RWPE1 (cell line): ENCODE measurements at places on chromosomes 6 and 20.

DNA sequence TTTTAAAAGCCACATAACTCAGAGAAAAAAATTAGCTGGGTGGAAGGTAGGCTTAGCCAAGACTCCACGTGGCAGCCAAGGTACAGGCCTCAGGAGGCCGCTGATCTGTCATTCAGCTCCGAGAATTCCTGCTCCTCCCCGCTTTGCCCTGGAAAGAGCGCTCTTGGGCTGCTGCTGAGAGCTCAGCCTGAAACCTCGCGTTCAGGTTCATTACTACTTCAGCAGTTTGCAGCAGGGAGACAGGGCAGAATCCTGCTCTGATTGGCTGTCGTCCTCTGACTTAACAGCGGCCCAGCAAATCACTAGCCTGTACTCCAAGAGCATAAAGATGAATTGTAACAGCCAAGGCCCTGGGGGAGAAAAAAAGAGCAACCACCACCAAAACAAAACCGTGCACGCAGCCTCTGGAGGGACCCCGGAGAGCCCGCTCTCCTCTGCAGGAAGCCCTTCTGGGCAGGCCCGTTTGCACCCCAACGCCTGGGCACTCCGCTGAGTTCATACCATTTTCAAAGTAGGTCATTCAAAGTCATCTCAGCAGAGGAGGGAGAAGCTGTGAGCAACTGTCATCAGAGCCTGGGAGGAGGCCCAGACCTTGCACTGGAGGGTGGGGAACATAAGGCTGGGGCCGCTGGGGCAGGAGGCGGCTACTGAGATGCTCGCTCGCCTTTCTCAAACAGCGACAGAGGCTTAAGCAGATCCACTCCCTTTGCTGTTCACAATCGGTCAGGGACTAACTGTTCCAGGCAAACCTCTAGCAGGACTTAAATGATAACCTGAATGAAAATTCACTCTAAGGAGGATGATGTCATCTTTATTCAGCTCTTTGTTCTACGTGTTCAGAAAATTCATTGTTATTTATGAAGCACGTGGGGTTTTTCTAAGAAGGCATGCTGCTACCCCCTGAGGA is 42.3 kb upstream of the ATXN1 start:
- no peak for DNase-seq

GRCh38 chr6:85136310-85136709 is 313.6 kb upstream of the NT5E start:
- DNase-seq, result no peak

- DNase-seq, result no peak
Observed at GRCh38 chr6:2097464-2097863, 147.9 kb downstream of the GMDS start.

DNA sequence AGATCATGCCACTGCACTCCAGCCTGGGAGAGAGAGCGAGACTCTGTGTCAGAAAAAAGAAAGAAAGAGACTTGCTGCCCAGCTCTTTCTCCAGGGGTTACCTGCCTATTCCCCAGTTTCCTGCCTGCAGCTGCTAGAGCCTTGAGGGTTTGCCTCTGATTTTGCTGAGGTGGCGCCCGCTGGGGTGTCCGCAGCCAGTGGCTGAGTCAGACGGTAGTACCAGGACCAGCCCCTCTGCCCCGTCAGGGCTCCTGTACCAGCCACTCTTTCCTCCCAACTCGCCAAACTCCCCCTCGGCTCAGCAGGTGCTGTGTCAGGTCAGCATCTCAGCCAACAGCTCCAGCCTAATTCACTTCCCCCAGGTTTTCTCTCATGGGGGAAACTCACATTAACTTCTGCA is 7.4 kb upstream of the LSM14B start:
- no peak for DNase-seq

GRCh38 chr6:134636186-134636799 is 313.6 kb downstream of the ALDH8A1 start:
- no peak for DNase-seq

GRCh38 chr6:33977606-33978411 is 168.1 kb downstream of the GRM4 start:
- DNase-seq, result no peak

GRCh38 chr6:89895276-89895874 is 1.1 kb downstream of the GJA10 start:
- peak; percentile 53 for DNase-seq

GRCh38 chr6:133740218-133740617 is 148.7 kb upstream of the TCF21 start:
- no peak for DNase-seq

- no peak for DNase-seq
Observed at GRCh38 chr20:14717134-14717999, 380.0 kb upstream of the FLRT3 start.

DNA sequence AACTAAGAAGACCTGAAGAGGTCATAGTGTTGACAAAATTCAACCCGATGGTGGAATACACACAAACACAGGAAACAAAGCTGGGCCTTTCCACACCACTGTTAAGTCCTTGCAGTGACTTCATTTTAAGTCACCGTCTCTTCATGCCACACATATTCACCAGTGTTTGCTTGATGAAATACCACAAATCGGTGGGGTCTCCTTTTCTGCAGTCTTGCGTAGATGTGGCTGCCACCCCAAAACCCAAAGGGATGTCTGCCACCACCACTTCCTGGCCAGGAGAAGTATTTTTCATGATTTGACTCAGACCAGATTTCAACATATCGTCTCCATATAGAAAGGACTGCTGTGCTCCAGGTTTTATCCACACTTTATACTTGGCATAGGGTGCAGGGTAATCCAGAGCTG is 11.0 kb upstream of the COL10A1 start:
- no peak for DNase-seq

DNA sequence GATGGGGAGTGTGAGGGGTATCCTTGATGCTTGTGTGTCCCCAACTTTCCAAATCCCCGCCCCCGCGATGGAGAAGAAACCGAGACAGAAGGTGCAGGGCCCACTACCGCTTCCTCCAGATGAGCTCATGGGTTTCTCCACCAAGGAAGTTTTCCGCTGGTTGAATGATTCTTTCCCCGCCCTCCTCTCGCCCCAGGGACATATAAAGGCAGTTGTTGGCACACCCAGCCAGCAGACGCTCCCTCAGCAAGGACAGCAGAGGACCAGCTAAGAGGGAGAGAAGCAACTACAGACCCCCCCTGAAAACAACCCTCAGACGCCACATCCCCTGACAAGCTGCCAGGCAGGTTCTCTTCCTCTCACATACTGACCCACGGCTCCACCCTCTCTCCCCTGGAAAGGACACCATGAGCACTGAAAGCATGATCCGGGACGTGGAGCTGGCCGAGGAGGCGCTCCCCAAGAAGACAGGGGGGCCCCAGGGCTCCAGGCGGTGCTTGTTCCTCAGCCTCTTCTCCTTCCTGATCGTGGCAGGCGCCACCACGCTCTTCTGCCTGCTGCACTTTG is at the start of gene TNF:
Gene TNF (plus strand): TSS at position 231 of the 567 bp plus-strand sequence. CDS start 177 bp downstream, at position 408.
- DNase-seq, result no peak

DNA sequence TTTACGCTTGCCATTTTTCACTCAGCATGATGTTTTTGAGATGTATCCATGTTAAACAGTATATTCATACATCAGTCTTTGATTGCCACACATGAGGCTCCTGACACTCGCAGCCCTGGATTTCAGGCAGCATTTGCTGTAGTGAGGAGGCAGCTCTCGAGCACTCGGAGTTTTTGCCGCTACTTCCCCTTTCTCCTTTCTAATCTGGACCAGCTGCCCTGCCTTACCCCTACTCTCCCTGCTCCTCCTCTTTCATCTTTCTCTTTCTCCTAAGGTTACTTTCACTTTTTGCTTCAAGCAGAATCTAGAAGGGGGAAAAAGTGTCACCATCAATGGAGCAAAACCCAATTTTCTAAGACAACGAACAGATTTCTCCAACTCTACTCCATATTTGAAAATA is 5.9 kb upstream of the CST3 start:
- no peak for DNase-seq

DNA sequence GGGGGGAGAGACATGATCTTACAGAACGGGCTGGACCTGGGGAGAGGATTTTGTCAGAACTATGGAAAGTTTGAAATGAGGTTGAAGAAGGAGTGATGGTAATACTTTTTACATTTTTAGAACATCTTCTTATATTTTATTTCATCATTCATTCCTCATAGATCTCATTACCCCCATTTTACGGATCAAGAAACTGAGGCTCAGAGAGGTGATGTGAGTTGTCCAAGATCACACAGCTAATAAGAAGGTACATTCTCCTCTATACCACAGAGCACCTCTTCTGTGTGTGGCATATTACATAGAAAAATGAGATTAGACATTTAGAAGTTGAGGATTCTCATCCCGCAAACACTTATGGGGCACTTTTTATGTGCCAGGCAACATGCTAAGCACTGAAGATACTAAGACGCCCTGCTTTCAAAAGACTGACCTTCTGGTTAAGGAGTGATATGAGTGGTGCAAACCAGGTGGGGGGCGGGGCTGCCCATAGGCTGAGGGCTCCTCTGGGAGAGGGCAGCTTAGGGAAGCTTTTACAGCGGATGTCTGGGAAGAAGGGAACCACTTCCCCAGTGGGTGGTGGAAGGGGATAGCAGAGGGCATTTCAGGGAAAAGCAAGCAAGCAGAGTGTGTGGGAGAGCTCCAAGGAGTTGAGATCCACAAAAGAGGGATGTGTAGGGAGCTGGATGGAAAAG is 17.4 kb upstream of the RNF39 start:
- DNase-seq, result no peak

DNA sequence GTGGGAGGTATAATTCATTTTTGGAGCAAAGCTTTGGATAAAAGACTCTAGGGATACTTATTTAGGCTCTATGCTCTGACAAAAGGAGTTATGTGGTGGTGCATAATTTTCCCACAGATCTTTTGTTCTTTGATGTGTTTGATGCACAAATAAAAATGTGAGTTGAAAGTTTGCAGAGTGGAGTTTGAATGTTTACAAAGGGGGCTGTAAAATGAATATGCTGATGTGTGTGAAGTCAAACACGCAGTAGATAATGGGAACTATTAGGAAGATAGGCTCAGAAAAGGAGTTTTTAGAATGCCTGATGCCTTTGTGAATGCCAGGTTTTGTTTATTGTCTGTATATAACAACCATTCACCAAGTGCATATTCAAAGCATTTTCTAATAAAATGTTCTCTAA is 545.0 kb upstream of the EPHA7 start:
- no peak for DNase-seq

- no peak for DNase-seq
Observed at GRCh38 chr20:21703717-21704407, 1.6 kb upstream of the PAX1 start.

GRCh38 chr6:157263881-157264397 is 59.4 kb downstream of the TMEM242 start:
- DNase-seq, result no peak

DNA sequence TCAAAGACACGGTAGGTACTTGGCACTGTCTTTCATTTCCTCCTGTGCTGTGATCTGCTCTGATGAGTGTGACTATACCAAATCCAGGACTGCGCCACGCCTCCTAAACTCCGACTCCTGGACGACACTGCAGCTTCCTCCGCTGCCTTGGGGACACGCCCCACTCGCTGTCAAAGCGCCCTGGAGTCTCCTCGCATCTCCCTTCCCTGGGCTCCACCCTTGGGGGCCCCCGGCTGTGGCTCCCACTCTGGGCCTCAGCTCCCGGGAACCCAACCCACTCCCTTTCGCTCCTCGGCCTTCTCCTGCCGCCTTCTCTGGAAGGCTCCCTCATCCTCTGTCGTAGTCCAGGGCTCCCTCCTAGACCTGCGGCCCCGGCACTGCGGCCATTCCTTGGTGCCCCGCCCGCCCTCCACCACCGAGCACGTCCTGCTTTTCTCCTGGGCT is 61.2 kb downstream of the RSPH3 start:
- DNase-seq, result no peak

- no peak for DNase-seq
Observed at GRCh38 chr20:16760431-16761304, 12.5 kb downstream of the OTOR start.

- DNase-seq, result no peak
Observed at GRCh38 chr6:161946461-161946860, 672.6 kb upstream of the AGPAT4 start.

DNA sequence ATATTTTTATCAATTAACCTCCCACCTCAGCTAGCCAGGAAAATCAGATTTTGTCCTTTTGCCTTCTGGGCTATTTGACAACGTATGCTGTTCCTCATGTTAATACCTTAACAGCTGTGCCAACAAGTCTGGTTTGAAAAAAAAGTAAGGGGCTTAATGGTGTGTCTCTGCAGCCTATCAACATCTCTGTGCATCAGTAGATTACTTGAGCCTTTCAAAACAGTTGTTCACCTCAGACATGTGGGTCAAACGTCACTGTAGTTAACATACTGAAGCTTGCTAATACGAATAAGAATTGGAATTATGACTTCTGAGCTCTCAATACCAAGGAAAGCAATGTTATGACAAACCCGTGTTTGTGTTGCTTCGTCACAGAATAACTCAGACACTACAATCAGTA is 23.0 kb downstream of the CEP57L1 start:
- DNase-seq, result no peak

DNA sequence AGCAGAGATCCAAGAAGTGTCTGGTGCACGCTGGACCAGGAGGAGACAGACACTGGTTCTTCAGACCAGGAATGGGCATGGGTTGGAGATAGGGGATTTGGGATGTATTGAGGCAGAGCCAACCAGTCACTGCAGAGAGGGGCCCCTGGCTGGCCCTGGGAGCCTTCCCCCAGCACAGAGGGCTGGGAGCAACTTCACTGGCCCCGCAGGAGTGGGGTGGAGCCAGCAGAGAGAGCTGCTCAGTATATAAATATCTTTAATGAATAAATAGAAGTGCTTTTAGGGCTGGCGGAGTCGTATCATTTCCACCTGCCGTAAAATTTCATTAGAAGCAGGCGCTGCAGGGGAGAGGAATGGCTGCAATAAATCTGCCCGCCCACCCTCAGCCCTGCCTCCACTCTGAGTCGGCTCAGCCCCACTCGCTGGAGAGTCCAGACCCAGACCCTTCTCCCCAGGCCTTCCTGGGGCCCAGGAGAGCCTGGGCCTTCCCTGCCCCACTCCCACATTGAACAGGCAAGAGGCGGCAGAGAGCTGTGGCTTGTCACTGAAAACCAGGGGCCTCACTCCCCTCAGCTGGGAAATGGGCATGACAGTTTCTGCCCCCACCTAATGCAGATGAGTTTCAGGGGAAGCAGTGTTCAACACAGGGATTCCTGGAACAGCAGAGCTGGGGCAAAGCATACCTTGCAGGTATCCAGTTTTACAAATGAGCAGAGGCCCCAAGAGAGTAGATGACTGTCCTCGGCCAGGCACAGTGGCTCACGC is 23.9 kb upstream of the VSTM2L start:
- no peak for DNase-seq

DNA sequence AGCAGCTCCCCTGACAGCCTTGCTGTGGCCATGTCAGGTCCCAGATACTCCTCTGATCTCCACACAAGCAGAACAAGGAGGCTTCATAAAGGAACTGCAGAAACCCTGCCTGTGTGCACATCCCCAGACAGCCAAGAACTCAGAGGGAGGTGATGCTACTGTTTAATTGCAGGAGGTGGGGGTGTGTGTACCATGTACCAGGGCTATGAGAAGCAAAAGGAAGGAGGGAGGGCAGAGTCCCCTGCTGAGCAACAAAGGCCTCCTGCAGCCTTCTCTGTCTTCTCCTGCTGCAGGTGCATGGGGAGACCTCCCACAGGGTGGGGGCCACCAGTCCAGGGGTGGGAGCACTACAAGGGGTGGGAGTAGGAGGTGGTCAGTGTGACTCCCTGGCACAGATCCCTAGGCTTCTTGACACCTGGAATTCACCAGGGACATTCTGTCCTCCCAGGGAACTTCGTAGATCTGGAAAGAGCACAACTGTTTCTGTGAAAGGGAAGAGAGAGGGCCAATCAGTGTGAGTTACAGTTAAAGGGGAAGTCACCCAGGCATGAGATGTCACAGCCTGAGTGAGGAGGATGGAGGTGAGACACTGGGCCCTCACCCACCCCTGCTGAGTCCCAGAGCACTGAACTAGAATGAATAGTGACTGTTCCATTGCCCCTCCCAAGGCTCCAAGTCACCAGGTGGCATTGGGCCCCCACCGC is 2.8 kb downstream of the CST2 start:
- no peak for DNase-seq
